ENCODE measurements at places on chromosomes 2 and 18. TPM values are rescaled to one million over a fixed set of nuclear protein-coding genes. Genes with fewer than 3 reads are reported as not detected.
A peak's percentile ranks its signal among the peaks of the same experiment; 100 is the strongest.

Gene LAMA3
- total RNA-seq: 4.2 TPM

Gene CCDC102B
- total RNA-seq: 9.7 TPM

Gene SSB
- total RNA-seq: 151 TPM

GRCh38 chr2:88709181-88709631 is 17.7 kb downstream of the RPIA start:
- peak; percentile 28 for DNase-seq

DNA sequence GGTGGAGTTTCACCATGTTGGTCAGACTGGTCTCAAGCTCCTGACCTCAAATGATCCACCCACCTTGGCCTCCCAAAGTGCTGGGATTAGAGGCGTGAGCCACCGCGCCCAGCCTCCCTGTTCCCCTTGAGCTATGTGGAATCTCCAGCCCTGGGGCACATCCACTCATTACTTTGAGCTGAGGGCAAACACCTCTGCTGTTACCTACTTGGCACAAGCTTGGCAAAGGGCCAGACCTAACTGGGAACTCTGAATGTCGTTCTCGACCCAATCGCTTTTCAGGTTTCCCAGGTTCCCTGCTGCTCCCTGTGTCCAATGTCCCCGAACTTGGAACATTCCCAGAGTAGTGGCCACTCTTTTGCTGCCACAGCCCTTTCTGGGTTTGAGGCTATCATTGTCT is 40.6 kb downstream of the CHST10 start:
- DNase-seq: no peak

GRCh38 chr2:128372621-128373341 is 54.1 kb upstream of the HS6ST1 start:
- DNase-seq: no peak

DNA sequence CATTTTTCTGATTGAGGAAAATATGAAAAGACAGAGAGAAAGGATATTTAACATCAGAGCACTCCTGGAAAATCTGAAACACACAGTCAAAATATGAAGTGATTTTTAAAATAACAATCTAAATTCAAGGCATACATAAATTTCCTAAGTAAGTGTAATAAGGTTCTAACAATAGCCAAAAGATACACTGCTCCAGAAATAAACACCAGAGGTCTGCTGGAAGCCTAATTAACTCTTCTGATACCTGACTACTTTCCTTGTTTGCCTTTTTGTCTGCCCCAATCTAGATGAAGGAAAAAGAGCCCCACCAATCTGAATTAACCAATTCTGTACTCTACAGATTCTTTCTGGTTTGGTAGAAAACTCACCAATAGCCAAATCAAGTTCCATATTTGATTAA is 87.1 kb downstream of the MEMO1 start:
- DNase-seq: no peak

GRCh38 chr2:126802774-126803433 is 95.8 kb upstream of the TEX51 start:
- DNase-seq: no peak

- DNase-seq: no peak
Measured at GRCh38 chr18:22538426-22538825, 120.7 kb upstream of the CTAGE1 start.

GRCh38 chr18:13643261-13643751 is 83.1 kb downstream of the FAM210A start:
- no peak for DNase-seq

DNA sequence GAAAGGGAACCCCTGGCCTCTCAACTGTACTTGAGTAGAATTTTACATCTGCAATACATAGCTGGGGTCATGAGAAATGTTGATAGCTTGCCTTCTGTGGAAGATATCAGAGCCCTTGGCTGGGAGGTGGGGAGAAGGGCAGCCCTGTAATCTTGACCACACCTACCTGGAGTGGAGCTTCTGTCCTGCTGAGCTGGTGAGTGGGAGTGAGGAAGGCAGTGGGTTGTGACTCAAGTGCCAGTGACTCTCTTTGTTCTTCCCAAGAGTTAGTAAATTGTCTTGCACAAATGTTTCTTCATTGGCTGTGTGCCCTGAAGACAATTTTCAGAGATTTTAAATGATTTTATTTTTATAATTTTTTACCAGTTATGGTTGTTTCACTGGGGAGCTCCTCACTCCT is 277.3 kb downstream of the MBD5 start:
- DNase-seq: no peak

- peak; percentile 36 for DNase-seq
Measured at GRCh38 chr2:186059096-186059495, 320.5 kb downstream of the FSIP2 start.

Measured in LHCN-M2 (cell line).